ENCODE measurements at places on chromosomes 6 and 20.

DNA sequence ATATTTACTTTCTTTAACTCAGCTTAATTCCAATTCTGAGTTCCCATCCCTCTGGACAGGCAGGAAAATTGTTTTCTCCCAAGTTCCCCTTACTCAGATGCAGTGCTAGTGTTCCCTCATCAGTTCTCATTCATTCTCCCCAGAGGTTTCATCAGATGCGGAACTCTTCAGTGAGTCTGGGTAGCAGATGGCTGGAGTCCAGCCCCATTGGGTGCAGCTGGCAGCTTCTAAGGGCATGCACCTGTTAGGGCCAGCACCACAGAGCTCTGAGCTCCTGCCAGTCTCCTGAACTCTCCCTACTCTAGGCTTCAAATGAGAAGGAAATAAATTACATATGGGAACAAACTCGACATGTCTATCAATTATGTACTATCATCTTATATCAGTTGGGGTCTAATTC is 76.6 kb downstream of the SOD2 start:
- no peak for DNase-seq

DNA sequence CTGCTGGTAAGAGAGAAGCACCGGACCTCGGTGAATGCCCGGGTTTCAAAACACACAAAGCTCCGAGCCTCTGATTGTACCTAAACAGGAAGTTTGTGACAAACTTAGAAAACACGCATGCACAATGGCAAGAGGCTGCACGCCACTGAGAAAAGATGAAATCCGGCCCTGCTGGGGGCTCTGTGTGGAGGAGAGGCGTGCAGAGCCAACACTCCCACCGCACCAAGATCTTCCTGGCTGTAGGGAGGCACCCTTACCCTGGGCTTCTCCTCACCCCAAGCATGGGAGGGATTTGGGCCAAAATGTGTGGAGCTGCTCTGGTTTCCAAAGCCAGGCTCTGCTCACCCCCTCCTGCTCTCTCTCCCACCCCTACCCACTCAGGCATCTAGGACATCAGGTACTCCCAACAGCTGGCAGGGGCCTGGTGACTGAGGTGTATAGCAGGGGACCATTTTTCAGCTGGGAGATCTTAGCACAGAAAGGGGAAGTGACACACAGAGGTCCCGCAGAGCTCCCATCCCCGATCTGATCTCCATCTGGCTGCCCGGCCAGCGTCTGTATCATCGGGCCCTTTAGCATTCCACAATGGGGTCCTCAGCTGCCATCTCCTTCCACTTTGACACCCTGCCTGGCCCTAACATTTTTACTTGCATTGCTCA is 84.2 kb downstream of the TRERF1 start:
- no peak for DNase-seq

- no peak for DNase-seq
Observed at GRCh38 chr20:32966881-32967781, 37.1 kb downstream of the SUN5 start.

- DNase-seq = no peak
Observed at GRCh38 chr20:61420781-61421180, 168.7 kb downstream of the CDH4 start.

DNA sequence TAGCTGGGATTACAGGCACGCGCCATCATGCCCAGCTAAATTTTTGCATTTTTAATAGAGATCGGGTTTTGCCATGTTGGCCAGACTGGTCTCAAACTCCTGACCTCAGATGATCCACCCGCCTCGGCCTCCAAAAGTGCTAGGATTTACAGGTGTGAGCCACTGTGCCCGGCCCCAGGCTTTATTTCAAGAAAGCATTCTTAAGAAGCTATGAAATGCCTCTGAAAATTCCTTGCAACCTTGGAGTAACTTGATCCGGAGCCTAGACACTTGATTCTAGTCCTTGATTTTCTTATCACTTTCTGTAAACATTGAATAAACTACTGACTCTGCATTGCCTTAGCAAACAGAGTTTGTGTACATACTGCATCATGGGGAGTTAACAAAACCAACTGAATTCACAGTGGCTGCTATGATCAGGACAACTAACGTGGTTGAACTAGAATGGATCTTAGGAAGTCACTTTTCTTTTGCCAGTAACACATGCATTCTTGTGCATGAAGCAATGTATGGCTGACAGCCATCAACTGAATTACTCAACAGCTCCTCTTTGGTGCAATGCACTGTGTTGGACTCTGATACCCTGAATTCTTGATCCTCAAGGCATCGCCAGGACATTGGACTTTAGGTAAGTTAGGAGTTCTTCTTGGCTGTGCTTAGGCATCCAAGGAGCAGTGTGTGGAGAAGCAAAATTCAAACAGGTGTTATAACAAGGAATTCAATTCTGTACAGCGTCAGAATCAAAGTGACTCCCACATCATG is 102.8 kb upstream of the TMEM170B start:
- DNase-seq = no peak

DNA sequence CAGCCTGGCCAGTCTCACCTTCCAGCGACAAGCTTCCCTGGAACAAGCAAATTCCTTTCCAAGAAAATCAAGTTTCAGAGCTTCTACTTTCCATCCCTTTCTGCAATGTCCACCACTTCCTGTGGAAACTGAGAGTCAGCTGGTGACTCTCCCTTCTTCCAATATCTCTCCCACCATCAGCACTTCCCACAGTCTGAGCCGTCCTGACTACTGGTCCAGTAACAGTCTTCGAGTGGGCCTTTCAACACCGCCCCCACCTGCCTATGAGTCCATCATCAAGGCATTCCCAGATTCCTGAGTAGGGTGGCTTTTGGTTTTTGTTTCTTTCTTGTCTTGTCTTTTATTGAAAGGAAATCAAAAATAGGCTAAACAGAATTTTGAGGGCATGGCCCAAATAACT is 24.3 kb downstream of the MYCT1 start:
- DNase-seq = no peak

- DNase-seq = no peak
Observed at GRCh38 chr6:105278813-105279212, 99.0 kb upstream of the POPDC3 start.

- no peak for DNase-seq
Observed at GRCh38 chr6:80594461-80594860, 488.0 kb downstream of the BCKDHB start.

DNA sequence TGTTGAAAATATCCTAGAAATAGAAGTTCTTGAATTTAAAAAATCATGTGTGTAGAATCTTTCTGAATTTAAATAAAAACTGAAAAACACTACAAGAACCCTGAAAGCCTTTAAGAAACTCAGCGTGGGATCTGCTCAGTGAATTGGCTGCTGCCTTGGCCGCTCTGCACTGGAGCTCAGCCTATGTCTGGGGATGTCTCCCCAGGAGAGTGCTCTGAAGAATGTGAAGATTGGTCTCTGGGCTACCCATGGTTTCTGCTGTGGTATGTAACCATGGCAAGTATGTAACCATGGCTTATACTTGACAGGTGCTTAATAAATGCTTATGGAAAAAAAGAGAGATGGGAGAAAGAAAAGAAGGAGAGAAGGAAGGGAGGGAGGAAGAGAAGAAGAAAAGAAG is 3.1 kb upstream of the RRAGD start:
- no peak for DNase-seq
